Common myeloid progenitor, CD34-positive (primary cell): ENCODE measurements at places on chromosomes 5 and 9.

GRCh38 chr9:20065046-20065445 is 276.2 kb upstream of the SLC24A2 start:
- H3K4me1 ChIP-seq: peaks cover 8% of the 10 kb centered on the region
- DNase-seq: no peak
- no peak overlapping the region for H3K4me3 ChIP-seq
- H3K36me3 ChIP-seq: no peaks in the 10 kb centered on the region

DNA sequence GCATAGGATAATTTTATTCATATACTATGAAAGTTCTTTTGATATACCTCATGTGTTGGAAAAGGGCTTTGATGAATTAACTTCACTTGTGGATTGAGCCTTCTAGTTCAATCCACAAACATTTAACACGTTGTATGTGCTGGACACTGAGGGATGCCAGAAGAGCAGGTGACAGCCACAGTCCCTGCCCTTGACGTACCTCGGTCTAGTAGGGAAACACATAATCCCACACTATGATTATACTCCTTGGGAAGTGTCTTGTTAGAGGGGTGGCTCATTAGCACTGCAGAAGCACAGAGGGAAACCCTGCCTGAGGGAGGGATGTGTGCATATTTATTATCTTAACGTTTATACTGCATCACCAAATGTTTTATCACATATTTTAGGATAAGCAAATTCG is 61.2 kb downstream of the PIK3R1 start:
- DNase-seq: no peak
- H3K27me3 ChIP-seq: no peaks in the 10 kb centered on the region
- no peak overlapping the region for H3K4me3 ChIP-seq

GRCh38 chr9:5470122-5470521 is 19.8 kb downstream of the CD274 start:
- H3K27me3 ChIP-seq: no peaks in the 10 kb centered on the region
- no peak overlapping the region for H3K27ac ChIP-seq
- H3K36me3 ChIP-seq: no peaks in the 10 kb centered on the region
- no peak overlapping the region for H3K4me3 ChIP-seq
- no peaks in the 10 kb centered on the region for H3K4me1 ChIP-seq

DNA sequence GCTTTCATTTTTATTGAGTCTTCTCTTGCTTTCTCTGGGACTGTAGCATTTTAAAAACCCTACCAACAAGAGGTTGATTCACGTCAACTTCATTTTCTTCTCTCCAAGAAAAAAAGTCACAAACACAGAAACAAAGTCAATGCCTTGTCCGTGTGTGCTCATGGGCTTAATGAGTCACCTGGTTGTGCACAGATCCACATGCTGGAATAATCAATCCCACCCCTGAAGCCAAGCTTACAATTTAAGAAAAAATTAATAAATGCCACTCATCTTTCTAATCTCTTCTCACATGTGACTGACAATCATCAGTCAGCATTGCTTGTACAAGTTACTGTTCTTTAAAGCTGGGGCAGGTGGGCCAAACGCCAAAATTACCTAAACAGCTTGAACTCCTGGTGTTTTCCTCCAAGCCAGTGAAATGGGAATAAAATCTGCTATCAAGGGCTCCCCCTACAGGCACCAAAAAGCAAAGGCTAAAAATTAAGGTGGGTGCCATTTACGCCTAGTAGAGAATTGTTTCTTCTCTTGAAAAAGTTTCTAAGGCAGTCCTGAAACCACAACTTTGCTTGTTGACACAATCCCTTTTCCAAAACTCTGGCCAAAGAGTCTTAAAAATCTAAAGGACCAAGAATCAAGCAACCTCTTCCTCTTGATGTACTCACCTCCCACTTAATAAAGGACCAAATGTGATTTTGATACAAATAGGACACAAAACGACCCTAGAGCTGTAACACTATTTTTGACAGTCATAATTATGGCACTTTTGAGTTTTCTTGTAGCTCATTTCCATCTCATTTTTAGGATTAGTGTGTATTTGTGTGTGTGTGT is 21.3 kb downstream of the TRMO start:
- H3K4me1 ChIP-seq: peaks cover 15% of the 10 kb centered on the region
- no peak overlapping the region for H3K27ac ChIP-seq
- no peak for DNase-seq
- H3K36me3 ChIP-seq: peaks cover 4% of the 10 kb centered on the region
- no peaks in the 10 kb centered on the region for H3K27me3 ChIP-seq

- H3K4me3 ChIP-seq: no peak overlapping the region
- H3K27me3 ChIP-seq: no peaks in the 10 kb centered on the region
- DNase-seq: no peak
- no peaks in the 10 kb centered on the region for H3K4me1 ChIP-seq
- no peaks in the 10 kb centered on the region for H3K36me3 ChIP-seq
Measured at GRCh38 chr5:173408946-173409345, 80.7 kb upstream of the STC2 start.

DNA sequence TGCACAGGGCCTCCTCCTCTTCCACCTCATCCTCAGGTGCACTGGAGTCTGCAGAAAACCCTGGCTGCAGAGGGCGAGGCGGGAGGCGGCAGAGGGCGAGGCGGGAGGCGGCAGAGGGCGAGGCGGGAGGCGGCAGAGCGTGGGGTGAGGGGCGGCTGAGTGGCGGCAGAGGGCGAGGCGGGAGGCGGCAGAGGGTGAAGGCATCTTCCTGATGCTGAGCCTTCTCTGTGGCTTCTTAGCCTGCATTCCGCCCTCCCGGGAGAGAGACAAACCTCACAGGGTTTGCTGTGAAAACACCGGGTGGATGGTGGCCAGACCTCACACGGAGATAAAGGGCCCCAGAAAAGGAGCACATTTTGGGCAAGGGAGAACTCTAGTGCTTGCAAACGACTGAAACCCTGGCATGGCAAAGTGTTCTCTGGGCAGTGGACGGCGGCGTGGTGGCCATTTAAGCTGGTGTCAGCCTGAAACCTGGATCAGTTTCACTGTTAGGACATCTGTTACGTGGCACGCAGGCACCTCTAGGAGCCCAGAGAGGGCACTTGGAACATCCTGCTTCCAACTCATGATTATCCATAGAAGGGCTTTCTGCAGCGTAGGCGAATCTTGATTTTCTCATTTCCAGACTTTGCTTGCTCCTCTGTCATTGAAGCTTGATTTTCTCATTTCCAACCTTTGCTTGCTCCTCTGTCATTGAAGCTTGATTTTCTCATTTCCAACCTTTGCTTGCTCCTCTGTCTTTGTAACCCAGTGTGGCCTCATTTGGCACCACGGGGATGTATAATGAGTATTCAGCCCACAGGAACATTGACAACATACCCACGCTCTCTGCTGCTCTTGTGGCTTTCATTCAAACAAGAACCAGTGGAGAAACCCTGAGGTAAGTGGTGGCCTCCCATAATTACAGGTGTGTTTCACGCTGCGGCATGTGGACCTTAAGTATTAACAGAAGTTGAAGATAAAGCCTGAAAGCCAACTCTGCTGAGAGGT is 16.3 kb upstream of the PLEKHG4B start:
- no peak overlapping the region for H3K4me3 ChIP-seq
- no peaks in the 10 kb centered on the region for H3K4me1 ChIP-seq
- no peaks in the 10 kb centered on the region for H3K27me3 ChIP-seq
- H3K36me3 ChIP-seq: no peaks in the 10 kb centered on the region
- no peak for DNase-seq
- no peak overlapping the region for H3K27ac ChIP-seq
